ENCODE measurements at places on chromosomes 12 and 14.

- DNase-seq = no peak
Observed at GRCh38 chr12:80509781-80510556, 65.9 kb downstream of the PTPRQ start.

GRCh38 chr12:101828463-101829196 lies 2.1 kb downstream of the GNPTAB start:
- DNase-seq = no peak

DNA sequence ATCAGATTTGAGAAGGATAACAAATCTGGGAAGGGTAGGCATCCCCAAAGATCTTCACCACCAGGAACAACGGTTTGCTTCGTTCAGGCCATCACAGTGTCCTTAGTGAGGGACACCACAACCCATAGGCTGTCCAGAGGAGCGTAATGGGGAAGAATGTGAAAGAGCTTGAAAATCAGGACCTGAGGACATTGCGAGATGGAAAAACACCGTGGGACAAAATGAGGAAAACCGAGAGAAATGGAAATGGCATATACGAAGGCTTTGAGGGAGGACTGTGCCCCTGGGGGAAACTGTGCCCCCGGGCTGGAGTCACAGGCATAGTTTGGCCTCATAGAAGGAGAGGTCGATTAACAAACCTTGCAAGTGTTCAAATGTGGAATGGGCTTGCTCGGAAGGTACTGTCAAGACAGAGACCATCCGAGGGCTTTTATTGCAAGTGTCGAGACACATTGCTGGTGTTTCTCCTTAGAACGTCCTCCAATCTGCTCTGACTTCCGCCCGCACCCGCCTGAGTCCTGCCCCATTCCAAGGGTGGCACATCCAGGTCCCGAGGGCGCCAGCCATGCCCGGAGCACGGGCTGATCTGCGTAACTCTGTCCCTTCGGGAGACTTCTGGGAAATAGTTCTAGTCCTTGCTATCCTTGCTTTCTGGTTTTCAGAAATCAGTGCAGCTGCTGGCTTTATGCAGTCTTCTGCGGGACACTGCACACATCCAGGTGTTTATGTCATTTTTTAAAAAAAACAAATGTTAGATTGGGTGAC lies 885 bp upstream of the PALS1 start:
- peak; percentile 58 for DNase-seq

- DNase-seq = peak; percentile 10
Observed at GRCh38 chr12:42326541-42327226, 717 bp downstream of the PPHLN1 start.

- DNase-seq = peak; percentile 10
Observed at GRCh38 chr14:70692210-70692609, 50.5 kb downstream of the TTC9 start.

DNA sequence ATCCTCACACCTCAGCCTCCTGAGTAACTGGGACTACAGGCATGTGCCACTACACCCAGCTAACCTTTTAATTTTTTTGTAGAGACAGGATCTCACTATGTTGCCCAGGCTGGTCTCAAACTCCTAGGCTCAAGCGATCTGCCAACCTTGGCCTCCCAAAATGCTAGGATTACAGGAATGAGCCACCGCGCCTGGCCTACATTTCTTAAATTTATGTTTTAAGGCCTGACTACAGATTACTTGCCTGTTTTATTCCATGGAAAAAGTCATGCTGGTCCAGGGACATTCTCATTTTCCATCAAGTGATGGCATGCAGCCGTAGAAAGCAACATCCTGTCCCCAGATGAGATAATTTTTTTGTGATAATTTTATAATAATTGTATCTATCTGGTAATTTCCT lies 6.1 kb downstream of the CD9 start:
- no peak for DNase-seq

DNA sequence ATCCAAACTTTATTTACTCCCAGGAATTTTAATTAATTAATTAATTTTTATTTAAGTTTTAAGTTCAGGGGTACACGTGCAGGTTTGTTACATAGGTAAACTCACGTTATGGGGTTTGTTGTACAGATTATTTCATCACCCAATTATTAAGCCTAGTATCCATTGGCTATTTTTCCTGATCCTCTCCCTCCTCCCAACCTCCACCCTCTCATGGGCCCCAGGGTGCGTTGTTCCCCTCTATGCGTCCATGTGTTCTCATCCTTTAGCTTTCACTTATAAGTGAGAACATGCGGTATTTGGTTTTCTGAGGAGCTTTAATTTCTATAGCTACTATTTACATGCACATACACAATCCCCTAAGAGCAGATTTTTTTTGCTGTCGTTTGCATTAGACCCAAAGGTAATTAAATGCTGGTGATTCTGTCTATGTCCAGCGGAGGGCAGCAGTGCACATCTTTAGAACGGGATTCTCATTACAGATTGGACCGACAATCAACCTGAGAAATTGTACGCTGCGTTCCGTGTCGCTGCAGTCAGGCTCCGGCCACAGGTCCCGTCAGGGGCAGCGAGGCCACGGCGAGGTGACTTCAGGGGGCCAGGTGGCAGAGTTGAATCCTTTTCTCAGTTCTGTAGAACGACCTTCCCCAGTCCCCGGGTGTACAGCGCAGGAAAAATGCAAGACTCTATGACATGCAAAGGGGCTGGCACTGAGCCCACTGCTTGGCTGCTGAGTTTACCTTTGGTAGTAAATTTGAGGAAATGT lies 11.6 kb downstream of the TMEM30B start:
- peak; percentile 82 for DNase-seq

DNA sequence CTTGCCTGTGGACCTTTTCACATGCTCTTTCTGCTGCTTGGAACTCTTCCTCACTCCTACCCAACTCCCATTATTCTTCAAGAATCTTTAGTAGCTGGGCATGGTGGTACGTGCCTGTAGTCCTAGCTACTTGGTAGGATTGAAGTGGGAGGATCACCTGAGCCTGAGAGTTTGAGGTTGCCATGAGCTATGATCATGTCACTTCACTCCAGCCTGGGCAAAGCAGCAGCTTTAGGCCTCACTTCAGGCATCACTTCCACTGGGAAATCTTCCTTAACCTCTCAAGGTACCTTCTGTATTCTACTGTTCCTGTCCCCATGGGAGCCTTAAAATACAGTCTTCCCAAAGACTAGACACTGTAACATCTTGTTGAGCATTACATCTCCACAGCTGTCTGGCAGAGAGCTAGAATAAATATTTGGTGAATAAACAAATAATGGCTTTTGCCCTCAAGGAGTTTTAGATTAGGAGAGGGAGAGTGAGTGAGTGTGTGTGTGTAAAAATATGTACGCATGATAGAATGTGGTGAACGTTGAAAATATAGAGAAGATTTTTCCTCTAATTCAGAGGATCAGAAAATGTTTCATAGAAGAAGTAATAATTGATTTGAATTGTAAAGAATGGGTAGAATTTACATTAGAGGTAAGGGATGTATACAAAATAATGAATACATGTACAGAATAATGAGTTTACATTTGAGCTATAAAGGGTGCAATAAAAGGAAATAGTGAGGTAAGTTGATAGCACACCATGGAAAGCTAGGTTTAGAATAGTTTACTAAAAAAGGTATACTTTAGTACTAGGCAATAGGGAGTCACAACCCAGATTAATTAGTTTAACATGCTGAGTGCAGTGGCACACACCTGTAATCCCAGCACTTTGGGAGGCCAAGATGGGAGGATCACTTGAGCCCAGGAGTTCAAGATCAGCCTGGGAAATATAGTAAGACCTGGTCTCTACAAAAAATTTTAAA lies 29.2 kb upstream of the BMAL2 start:
- no peak for DNase-seq

GRCh38 chr12:69701826-69702225 lies 2.7 kb upstream of the BEST3 start:
- DNase-seq = peak; percentile 18

DNA sequence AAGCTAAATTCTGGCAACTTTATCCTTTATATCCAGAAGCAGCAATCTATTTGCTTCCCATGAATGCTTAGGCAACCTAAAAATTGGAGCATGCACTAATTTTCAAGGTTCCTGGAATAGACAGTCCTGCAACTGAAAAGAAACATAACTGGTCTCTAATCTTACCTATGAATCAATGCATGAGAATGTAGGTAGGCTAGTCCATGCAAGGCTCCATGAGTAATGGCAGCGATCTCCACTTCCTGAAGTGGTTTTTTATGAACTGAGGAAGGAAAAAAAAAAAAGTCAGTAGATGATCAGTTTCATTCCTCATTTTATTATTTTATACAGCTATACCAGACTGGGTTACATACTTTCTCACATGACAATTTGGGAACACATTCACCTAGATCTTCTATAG lies 102.0 kb downstream of the PEBP1 start:
- no peak for DNase-seq

DNA sequence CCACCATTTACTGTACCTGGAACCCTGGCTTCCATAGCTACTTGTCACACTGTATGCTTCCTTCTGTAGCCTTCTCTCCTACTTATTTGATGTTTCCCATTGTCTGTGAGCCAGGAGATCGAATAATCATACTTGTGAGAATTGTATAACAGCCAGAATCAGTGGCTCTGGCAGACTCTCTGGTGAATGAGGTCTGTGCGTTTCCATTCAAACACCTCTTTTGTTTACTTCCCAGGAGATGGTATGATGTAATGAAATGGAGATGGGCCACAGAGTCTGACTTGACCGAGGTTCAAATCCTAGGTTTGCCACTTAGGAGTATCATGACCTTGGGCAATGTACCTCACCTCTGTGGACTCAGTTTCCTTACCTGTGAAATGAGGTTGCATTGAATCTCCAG lies 35.7 kb upstream of the CLMN start:
- no peak for DNase-seq

GRCh38 chr14:105151084-105151837 lies 17.3 kb downstream of the JAG2 start:
- peak; percentile 81 for DNase-seq

DNA sequence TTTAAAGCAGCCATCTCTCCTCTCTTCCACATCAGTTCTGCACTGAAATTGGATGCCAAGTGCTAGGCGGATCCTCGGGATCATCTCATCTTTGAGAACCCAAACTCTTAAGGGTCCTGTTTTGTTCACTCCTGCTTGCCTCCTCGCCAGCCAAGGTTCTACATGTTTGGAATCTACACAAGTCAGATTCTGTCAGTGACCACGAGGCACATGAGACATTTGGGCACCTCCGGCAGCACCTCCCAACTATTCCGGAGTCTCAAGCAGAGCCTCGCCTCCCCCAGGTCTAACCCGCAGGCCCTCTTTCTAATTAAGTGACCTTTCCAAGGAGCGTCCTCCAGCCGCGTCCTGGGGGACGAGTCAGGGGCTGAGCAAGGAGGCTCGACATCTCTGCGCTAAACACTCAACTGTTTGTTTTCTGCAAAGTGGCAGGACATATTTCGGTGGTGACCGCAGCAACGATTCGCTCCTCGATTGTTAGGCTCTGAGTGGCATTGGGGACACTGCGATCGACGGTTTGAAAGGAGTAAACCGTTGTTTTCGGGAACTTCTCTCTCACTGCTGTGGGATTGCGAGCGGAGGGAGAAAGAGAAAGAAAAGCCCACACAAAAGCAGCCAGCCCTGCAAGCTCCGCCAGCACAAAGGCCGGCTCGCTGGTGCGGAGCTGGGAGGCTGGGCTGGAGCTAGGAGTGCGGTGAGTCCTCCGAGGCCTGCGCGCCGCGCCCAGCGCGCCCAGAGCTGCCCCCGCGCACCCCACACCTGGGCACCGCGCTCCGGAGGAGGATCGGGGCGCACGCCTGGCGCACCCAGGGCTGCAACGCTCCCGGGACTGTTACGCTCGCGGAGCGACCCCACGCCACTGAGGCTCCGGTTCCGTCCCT lies 640 bp downstream of the ARMH4 start:
- no peak for DNase-seq

DNA sequence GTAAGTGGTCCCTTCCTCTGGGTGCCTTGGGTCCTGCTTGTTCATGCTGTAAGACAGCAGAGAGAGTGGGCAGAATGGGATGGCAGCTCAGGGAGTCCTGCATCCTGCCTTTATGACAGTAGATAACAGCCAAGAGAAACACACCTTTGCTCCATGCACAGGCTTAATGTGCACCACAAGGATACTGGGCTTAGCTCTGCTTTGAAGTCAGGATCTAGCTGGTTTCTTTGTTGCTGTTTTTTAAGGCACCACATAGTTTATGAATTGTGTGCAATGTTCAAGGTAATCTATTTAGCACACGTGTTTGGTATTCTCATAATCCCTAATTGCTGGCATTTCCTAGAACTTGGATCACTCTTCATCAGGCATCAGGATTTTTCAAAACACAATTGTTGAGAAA lies 239.5 kb upstream of the DCN start:
- no peak for DNase-seq

- DNase-seq = no peak
Observed at GRCh38 chr12:10171973-10172728, at the start of gene OLR1. TSS of gene OLR1 (minus strand) at chr12:10172132. CDS start at chr12:10172077, 55 bp downstream.

DNA sequence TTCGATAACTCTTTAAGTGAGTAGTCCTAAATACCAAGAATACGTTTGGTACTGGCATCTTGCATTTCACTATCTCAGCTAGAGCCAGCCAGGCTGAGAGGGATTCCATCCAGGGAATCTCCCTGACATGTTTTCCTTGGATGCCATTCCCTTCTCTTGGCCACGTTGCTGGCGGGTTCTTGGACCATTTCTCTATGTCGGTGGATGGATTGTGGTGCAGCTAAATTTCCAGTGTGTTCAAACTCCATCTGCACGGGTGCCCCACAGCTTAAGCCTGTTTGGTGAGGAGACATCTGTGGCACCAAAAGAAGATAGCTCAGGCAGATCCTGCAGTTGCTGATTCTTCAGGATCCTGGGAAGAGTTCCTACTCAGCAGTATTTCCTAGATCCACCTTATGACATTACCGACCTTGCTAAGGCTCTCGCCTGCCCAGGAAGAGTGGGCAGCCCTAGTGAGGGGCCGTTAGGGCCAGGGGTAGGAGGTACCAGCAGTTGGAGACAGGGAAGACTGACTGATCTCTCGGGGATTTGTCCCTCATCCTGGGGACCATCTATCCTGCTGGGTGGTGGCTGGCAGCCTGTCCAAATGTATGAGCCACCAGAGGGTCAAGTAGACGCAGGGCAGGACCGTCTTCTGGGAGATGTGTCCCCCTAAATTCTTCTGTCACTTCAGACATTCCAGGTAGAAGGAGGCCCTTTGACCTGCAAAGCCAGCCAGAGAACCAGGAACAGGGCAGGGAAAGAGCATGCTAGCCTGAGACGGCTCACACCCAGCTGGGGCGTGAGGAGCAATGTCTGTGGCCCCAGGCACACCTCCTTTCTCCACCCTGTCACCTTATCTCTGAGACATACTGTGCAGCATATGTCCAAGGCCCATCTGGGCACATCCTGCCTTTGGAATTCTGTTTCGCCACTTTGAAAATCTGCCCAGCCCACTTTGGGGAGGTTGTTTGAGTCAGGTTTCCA lies 72.6 kb upstream of the CAPRIN2 start:
- DNase-seq = no peak

DNA sequence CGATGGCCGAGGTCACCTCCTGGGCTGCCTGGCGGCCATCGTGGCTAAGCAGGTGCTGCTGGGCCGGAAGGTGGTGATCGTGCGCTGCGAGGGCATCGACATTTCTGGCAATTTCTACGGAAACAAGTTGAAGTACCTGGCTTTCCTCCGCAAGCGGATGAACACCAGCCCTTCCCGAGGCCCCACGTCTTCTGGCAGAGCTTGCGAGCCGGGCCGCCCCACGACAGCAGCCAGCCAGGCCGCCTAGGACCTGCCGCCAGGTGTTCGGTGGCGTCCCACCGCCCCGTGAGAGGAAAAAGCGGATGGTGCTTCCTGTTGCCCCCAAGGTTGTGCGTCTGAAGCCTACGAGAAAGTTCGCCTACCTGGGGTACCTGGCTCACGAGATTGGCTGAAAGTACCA lies 19.2 kb upstream of the OS9 start:
- DNase-seq = no peak

GRCh38 chr12:65756956-65757511 lies 67.2 kb upstream of the HMGA2 start:
- DNase-seq = no peak

Data from posterior cingulate gyrus (tissue), 11 donors.